ENCODE measurements at places on chromosomes 2 and 18. TPM values are rescaled to one million over a fixed set of nuclear protein-coding genes. Genes with fewer than 3 reads are reported as not detected.

RAPGEF4 gene
- total RNA-seq = 24.6 TPM

SCTR gene
- not detected for total RNA-seq

HDLBP gene
- 356 TPM for total RNA-seq

KRTCAP3 gene
- 1.8 TPM for total RNA-seq

C2orf78 gene
- not detected for total RNA-seq

KIF5C gene
- total RNA-seq = 2.3 TPM

CHRND gene
- total RNA-seq = not detected

HOXD8 gene
- 24.6 TPM for total RNA-seq

SCYGR3 gene
- total RNA-seq = not detected

CCDC150 gene
- 0.72 TPM for total RNA-seq

PID1 gene
- total RNA-seq = 75.5 TPM

XIRP2 gene
- total RNA-seq = not detected

LYG2 gene
- not detected for total RNA-seq

DSEL gene
- 22.4 TPM for total RNA-seq

CCDC121 gene
- total RNA-seq = 3.6 TPM

MC4R gene
- total RNA-seq = not detected

Measured in omental fat pad (tissue), 4 donors.